ENCODE measurements at places on chromosomes 6 and 20. TPM values are rescaled to one million over a fixed set of nuclear protein-coding genes. Genes with fewer than 3 reads are reported as not detected.

Gene PHACTR1
- total RNA-seq = 0.19 TPM

Gene RWDD2A
- total RNA-seq = 3.6 TPM

Gene MARCKS
- 119 TPM for total RNA-seq

Gene MAFB
- total RNA-seq = under 0.01 TPM

Gene ZNF391
- 2.5 TPM for total RNA-seq

Gene MTHFD1L
- total RNA-seq = 72.9 TPM

Gene GTF3C6
- 89.9 TPM for total RNA-seq

Gene GRIK2
- 1.1 TPM for total RNA-seq

Gene TRIM15
- not detected for total RNA-seq

Gene SLC22A16
- total RNA-seq = under 0.01 TPM

Gene HEY2
- 0.28 TPM for total RNA-seq

Gene CRISP2
- total RNA-seq = not detected

Data from regular cardiac myocyte (primary cell).